Renal cortical epithelial cell (primary cell): ENCODE measurements at places on chromosomes 4 and X. TPM values are rescaled to one million over a fixed set of nuclear protein-coding genes. Genes with fewer than 3 reads are reported as not detected.

Gene SPIN4
- total RNA-seq, result 1.7 and 2.9 TPM in 2 replicates

Gene ADAMTS3
- total RNA-seq, result 15.9 and 22.1 TPM in 2 replicates

Gene TMEM47
- total RNA-seq, result 32.6 and 209 TPM in 2 replicates

Gene TMEM271
- not detected in 2 replicates for total RNA-seq

Gene TRPC5OS
- total RNA-seq, result not detected in 2 replicates

Gene NIPAL1
- 8.6 and 11.1 TPM in 2 replicates for total RNA-seq

Gene SPATA4
- total RNA-seq, result 0.65 and 1.2 TPM in 2 replicates

Gene MAGEA11
- not detected in 2 replicates for total RNA-seq

Gene MEPE
- total RNA-seq, result not detected in 2 replicates

Gene MED28
- 8.9 and 11.7 TPM in 2 replicates for total RNA-seq

Gene SHOX
- not detected in 2 replicates for total RNA-seq

Gene SPON2
- total RNA-seq, result 6.6 and 141 TPM in 2 replicates

Gene IQCM
- 0.52 TPM in 1 of 2 replicates, not detected in the other for total RNA-seq

Gene GUCY1A1
- 6.8 and 59.1 TPM in 2 replicates for total RNA-seq

Gene PLAC1
- total RNA-seq, result not detected in 2 replicates

Gene SLC16A2
- total RNA-seq, result 5.9 and 19.5 TPM in 2 replicates

- DNase-seq, result peak; percentile 26
These were observed 17.5 kb downstream of the STX18 start for GRCh38 chr4:4524364-4524763.

GRCh38 chrX:49075347-49075746 lies 1.5 kb upstream of the PRAF2 start:
- no peak for DNase-seq

- peak; percentile 54 for DNase-seq
These were observed 93.8 kb downstream of the APBB2 start for GRCh38 chr4:41120297-41121217.

DNA sequence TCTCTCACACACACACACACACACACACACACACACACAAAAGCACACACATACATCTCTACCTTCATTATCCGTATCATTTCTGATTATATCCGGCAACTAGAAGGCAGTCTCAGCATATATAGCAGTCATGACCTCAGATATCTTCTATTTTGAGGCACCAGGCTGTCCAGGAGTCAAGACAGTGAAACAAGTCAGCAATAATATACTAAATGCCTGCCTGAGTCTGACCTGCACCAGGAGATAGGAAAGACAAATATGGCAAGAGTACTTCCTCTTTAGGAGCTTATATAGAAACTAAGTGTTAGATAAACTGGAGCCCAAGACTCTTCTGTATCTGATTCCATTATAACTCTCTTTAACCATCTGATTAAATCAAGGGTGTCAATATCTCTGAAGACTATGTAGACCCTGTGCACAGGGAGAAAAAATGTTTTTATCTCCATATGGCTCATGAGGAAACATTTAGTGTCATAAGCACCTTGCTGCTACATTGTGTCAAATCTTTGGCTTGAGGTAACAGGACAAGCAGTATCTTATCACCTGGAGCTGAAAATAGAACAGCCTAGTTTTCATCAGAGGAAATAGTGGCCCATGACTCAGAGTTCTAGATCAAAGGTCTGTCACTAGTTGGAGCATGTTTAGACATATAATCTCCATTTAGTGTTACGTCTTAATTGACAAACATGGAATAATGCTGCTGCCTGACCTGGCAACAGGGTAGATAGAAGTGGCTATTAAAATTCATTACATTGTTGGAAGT lies 27.0 kb upstream of the FAM47B start:
- DNase-seq, result peak; percentile 27

- no peak for DNase-seq
These were observed 15.1 kb upstream of the CEP135 start for GRCh38 chr4:55933611-55934010.

- DNase-seq, result peak; percentile 10
These were observed 144.6 kb upstream of the KIT start for GRCh38 chr4:54513204-54513603.

DNA sequence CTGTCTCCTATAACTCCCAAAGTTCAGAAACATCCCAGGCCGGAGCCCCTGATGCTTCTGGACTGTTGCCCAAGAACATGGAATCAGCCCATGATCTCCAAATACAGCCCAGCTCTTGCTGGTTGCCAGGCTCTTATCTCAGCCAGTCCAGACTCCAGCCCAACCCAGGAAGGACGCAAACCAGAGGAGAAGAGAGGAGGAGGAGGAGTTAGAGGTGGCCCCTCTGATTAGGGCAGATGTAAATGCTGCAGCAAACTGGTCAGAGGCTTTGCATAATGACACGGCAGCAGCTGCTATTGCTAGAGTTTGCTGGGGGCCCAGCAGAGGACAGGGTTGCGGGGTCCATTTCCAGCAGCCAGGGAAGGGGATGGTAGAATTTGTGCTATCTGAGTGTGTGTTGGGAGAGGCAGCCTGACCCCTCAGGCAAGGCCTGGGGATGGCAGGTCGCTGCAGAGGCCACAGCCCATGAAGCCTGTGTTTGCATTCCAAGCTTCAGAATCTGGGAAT lies 4.2 kb upstream of the OTUD5 start:
- DNase-seq, result no peak

- no peak for DNase-seq
These were observed 216.9 kb upstream of the ETNPPL start for GRCh38 chr4:108979759-108980158.

DNA sequence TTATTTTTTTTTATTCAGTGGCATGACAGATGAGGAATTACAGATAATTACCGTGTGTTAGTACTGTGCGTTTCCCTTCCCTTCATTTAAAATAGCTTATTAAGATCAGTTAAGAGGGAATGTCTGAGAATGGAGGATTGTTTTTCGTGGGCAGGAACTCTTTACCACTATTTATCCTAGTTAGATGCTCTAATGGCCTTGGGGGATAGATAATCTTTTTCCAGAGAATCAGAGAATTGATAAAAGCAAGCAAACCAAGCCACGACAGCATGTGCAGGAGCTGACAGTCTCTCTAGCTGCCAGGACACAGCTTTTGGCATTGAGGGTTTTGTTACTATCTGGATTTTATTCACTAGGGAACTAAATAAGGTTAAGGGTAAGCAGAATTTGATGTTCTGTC lies 128.7 kb downstream of the DCLK2 start:
- no peak for DNase-seq

- DNase-seq, result no peak
These were observed 406.1 kb downstream of the IQCM start for GRCh38 chr4:149409555-149409962.

- no peak for DNase-seq
These were observed 1199.1 kb downstream of the ADGRL3 start for GRCh38 chr4:62399242-62399641.

DNA sequence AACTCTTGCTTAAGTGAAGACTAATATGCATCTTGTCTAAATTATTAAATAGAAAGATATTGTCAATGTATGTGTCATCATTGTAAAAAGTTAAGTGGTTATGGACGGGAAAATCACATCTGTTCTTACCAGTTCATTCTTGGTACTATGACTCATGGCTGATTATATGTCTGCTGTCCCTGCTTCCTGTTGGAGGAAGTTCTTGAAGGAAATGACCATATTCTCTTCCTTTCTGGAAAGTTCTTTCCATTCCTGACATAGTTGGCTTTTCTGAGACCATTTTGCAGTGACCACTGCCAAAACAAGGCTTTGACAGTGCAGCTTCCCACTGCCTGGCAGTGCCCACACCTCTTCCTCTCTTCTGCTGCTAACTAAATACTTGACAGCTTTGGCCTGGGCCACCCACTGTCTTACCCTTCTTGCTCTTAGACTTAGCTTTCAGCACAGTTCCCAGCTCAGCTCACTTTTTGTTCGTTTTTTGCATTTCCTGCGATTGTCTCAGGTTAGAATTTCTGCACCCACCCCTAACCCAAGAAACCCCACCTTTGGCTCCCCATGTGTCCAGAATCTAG lies 13.2 kb upstream of the CLDN24 start:
- peak; percentile 92 for DNase-seq

- DNase-seq, result no peak
These were observed 206.4 kb downstream of the KLHL13 start for GRCh38 chrX:117910216-117910615.

GRCh38 chr4:7939377-7940108 lies at the start of gene AFAP1:
TSS of gene AFAP1 (minus strand) at chr4:7939861. CDS start at chr4:7872078, 67,783 bp downstream.
- peak; percentile 38 for DNase-seq

- no peak for DNase-seq
These were observed 2.3 kb downstream of the DUSP9 start for GRCh38 chrX:153649178-153649914.

GRCh38 chr4:171636606-171637005 lies 176.6 kb upstream of the GALNTL6 start:
- no peak for DNase-seq

DNA sequence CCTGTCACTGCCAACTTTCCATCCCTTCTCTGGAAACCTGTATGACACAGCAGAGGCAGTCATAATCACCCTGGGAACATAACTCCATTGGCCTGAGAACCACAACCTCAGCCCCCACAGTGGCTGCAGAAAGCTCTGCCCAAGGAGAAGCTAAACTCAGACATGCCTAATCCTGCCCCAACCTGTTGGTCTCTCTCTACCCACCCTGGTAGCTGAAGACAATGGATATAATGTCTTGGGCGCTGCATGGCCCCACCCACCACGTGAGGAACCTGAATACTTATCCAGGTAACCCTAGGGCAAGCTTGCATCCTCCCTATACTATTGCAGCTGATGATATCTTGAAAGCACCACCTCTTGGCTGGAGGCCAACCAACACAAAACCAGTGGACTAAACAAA lies 225.2 kb downstream of the TEX13C start:
- DNase-seq, result no peak

- DNase-seq, result no peak
These were observed 17.5 kb upstream of the RGN start for GRCh38 chrX:47060708-47061107.

GRCh38 chr4:930827-931193 lies 1.3 kb downstream of the GAK start:
- DNase-seq, result no peak

DNA sequence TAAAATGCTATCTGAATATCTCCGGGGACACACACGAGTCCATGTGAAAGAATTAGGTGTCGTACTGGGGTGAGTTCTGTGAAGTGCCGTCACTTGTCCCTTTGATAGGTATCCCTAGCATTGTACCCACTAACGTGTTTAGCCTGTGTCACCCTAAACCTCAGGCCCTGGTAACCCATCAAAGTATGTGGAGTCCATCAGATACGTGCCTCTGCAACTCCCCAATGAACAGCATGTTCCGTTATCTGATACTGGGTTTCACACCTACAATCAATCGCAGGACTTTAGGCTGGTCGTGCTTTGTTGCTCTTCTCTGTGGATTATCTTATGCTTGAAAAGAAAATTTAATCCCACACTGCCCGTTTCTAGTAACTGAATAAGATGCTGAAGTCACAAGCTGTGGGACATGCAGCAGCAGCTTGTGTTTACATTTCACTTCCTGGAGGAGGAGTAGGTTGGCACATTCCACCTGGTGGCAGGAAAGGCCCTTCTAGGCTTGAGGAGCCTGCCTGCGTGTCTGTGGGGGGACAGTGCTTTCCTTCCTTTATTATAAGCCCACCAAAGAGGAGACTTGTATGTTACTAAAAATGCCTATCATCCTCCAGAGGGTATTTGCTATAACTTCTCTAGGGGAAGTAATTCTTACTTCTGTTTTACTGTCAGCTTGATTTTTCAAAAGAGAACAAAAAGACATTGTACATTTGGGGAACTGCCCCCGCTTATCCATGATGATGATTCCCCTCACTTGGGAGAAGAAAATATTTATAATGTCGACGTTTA lies 127.2 kb downstream of the FNIP2 start:
- DNase-seq, result no peak

DNA sequence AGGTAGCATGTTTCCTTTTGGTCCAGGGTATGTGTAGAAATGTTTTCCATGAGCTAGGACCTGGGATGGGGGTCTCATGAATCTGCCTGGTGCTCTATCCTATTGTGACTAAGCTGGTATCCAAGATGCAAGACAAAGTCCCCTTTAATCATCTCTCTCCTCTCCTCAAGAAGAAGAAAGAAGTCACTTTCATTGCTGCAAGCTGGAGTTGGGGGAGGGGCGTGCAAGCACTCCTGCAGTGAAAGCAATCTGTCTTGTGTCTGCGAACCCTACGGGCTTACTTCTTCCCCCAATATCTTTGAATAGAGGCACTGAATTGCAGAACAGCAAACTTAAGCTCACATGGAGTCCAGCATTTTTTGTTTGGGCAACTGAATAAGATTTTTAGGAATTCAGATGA lies 27.2 kb upstream of the GRPR start:
- no peak for DNase-seq

DNA sequence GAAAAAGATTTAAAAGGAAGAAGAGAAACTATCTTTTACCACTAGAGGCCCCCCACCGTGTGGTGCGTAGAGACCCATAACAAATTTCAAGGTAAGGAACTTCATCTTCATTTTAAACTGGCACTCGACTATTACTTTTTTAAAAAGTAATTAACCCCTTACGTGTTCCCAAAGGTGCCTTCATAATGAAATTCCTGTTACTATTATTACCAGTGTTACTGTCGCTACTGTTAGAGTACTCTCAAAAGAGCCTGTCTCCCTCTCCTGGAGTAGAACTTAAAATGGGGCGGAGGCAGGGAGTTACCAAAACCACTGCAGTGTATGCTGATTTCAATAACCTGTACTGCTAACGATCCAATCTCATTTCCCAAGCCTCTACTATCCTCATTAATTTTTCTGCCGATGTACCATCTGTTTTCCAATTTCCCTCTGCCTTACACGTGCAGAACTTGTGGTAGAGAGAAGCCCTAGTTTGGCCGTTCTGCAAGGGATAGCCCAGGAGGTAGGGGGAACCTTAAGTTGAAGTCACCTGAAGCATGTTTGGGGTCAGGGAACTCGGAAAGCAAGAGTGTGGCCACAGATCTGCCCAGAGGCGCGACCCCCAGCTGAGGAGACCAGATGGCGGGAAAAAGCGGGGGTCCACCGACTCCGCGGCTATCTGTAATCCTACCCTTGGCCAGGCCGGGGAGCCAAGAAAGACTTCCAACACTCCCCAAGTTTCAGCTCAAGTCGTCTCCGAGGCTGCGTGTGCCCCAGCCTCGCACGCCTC lies 720 bp upstream of the STK26 start:
- no peak for DNase-seq

DNA sequence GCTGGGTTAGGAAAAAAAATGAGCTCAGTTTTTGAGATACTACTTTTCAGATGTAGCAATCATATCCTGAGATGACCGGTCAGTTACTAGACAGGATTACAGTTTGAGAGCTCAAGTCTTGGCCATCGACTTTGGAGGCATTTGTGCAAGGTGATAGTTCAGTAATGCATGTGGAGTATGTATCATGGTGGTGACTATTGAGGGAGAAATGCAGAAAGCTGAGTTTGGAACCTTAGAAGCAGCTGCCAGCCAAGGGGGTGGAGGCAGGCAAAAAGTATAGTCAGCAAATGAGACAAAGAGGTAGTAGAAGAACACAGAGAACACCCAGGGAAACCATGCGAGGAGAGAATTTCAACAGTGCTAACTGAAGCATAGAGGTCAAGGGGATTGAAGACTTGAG lies 48.7 kb upstream of the SLC4A4 start:
- peak; percentile 93 for DNase-seq

DNA sequence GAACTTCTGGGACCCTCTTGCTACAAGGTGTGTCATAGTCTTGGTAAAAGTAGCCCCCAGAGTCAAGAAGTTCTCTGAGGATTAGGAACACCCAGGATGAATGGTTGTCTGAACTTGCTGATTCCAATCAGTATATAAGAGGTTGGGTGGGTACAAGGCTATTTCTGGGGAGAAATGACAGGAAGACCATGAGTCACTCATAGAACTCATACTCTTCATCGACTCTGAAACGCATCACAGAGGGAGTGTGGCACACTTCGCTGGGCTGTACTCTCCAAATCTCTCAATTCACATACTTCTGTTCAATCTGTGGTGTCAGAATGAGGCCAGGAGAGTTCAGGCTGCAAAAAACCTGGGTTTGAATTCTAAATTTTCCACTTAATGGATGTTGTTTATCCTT lies 193.2 kb upstream of the LEF1 start:
- no peak for DNase-seq

GRCh38 chr4:3677748-3678070 lies 88.5 kb upstream of the ADRA2C start:
- DNase-seq, result no peak
